Stimulated activated CD4-positive, alpha-beta T cell treated with anti-CD3 and anti-CD28 coated beads, Interleukin-1b, Interleukin-23, amount 100 ng/mL, for 1 hour (primary cell): ENCODE measurements at places on chromosomes 6 and 20.

DNA sequence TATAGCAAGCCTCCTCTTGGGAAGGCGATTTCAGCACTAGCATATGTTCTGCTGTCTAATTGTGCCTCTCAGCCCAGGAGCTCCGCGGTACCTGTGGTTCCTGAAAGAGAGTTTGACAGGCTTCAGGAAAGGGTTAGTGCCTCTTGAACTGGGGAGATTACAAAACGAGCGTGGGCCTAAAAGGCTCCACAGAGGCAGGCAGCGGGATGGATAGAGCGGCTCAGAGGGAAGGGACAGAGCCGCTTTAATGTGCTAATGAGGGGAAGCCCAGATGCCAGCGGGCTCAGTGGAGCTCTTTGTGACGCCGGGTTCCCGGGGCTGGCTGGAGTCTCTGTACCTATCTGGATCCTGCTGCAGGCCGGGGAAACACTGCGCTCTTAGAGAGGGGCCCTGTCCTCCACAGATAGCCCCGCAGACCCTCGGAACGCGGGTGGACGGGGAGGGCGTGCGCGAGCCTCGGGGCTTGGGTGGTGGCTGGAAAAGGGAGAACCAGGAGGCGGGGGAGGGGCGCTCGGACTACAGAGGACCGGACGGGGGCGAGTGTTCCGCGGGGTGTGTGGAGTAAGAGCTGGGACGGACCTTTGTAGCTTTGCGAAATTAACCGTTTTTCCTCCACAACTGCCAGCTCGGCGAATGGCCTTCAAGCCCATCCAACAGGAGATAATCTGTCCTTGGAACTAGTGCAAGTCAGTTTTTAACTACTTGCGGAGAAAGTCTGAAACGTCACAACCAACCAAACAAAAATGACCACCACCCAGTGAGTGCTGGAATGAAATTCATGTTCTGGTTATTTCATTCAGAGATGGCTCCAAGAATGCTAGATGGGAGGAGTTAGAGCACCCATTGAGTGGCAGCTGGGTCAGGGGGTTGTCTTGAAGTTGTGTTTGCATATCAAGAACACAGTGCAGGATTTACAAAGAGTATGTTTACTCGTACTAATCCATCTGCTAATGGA lies 13.0 kb downstream of the SLC35F1 start:
- no peak for DNase-seq

GRCh38 chr6:156647991-156648390 lies 129.2 kb upstream of the ARID1B start:
- no peak for DNase-seq

GRCh38 chr6:79608334-79609224 lies 22.6 kb upstream of the SH3BGRL2 start:
- no peak for DNase-seq

DNA sequence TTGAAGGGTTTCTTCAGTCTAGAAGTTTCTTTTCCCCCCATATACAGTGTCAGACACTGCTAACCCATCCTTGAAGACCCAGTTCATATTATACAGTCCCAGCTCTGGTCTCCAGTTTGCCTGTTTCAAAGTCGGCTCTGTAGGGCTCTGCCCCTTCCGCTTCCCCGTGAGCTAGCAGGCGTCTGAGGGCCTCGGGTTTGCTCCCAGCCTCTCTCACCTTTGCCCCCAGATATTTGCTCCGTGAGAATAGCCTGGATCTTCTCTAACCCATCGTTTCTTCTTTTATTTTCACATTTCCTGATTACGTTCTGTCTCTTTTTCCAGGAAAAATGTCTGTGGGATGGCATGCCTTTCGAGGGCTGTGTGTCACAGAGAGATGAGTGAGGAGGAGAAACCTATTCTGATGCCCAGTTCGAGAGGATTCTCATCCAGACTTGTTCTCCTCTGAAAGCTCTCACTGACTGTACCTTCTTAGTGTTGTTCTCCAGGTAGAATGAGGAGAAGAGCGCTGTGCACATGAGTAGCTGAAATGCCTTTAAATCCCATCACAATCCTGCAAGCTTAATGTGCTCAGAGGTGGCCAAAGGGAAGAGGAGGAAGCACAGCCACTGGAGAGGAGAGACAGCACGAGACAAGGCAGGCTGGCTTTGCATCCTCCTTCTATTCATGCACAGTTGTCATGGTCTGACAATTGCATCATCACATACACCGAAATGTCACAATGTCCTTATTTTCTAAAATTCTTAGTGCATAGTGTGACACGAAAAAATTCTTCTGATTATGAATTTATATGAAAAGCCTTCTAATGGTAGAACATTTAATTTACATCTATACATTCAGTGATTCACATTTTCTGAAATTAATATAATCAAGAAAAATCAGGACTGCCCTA lies 171.1 kb downstream of the FOXA2 start:
- DNase-seq: no peak

DNA sequence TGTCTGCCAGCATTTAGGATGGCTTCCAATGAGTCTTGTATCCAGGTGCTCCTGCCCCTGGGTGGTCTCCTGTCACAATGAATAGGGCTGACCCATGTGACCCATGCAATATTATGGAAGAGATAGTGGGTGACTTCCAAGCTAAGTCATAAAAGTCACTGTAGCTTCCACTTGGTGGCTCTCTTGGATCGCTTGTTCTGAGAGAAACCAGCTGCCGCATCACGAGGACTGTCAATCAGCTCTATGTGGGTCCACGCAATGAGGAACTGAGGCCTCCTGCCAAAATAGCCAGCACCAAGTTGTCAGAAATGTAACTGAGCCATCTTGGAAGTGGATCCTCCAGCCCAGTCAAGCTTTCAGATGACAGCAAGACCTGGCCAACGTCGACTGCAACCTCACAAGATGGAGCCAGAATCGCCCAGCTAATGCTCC lies 14.9 kb upstream of the MATN4 start:
- no peak for DNase-seq

GRCh38 chr6:7132398-7133035 lies 24.8 kb downstream of the RREB1 start:
- no peak for DNase-seq

GRCh38 chr6:41724586-41725501 lies 10.6 kb downstream of the TFEB start:
- no peak for DNase-seq

GRCh38 chr6:13519839-13520238 lies 32.4 kb upstream of the GFOD1 start:
- DNase-seq: no peak

- no peak for DNase-seq
Measured at GRCh38 chr20:47243532-47244305, 112.8 kb downstream of the ZMYND8 start.

GRCh38 chr6:169904051-169904922 lies 152.9 kb downstream of the ERMARD start:
- DNase-seq: no peak

DNA sequence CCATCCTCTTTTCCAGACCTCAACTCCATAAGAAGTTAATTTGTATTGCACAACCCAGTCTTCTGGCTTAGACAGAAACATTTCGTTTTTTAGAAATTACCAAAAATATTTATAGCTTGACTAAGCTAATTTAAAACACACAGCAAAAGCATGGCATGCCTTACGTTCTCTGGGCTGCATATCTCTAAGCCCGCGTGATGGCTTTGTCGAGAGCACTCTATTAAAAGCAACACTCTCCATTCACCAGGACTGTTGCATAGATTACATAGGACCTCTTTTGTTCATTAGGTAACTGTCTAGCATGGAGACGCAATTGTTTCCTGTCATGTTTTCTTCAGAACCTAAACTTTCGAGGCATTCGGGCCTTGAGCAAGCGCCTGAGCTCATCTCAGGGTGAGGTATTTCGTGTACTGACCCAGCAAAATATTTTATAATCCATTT lies 104.5 kb downstream of the IBTK start:
- DNase-seq: no peak

- no peak for DNase-seq
Measured at GRCh38 chr20:56409521-56409920, 2.5 kb upstream of the CASS4 start.

DNA sequence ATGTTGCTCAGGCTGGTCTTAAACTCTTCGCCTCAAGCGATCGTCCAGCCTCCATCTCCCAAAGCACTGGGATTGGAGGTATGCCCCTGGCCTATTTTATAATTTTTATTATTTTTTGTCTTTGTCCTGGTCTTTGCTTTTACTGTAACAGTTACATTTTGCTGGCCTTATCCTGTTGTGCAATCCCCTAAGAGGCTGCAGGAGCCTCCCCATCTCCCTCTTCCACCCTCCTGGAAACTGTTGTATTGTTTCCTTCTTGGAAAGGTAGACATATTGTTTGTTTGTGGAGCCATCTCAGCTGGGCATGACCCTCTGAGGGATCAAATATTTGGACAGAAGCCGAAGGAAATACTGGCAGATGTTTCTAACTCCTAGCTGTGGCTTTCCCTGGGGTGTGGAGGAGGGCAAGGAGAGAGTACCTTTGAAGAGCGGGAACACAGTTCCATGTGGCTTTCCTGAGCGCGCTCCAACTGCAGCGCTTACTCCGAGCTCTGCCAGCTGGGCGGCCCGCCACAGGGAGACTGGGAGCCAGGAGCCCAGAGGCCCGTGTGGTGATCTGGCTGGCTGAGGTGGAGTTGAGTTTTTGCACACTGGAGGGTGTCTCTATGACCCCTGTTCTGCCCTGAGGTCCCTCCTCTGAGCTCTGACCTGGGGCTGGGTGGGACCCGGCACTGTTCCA lies 4.9 kb downstream of the MAPK13 start:
- no peak for DNase-seq

DNA sequence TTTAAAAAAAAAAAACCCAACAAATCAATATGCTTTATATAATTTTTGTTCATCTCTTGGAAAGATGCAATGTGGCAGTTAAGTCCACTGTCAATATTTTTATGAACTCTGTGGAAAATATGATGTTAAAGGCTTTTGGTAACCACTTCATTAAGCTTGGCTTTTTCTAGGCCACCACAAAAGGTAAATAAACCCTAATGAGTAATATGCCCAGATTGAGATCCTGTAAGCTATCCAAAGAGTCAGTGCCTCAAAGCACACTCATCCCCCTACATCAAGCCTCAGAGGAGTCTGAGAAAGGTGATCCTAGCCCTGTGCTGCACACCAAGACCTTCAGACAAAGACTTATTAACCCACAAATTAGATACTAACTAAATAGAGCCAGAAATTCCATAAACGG lies 121.1 kb downstream of the CDC5L start:
- DNase-seq: no peak

DNA sequence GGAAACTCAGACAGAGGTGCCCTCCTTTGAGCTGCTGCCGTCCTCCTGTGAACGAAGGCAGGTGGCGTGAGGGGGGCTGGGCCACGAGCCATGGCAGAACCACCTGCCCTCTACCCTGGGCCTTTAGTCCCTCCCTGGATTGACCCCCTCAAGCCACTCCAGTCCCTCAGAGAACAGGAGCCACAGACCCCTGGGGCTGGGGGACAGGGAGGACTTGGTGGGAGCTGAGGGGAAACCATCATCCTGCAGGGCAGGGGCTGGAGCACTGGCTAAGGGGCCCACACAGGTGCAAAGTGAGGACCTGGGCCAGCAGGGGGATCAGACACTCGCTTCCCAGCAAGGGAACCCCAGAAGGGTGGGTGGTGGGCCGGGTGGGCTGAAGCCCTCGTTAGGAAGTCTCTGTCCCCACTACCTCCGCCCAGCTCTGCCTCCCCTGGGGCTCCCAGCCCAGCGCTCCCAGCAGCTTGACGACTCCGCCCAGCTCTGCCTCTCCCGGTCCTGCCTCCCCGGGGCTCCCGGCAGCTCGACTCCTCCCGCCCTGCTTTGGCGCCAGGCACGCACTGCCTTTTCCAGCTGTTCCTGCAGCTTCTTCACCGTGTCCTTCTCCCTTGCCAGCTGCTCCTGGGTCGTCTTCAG lies 44.4 kb downstream of the DSTN start:
- no peak for DNase-seq
